Vagina (tissue), 2 donors: ENCODE measurements at places on chromosomes 6 and 20. TPM values are rescaled to one million over a fixed set of nuclear protein-coding genes. Genes with fewer than 3 reads are reported as not detected.

PRL gene
- not detected for total RNA-seq

DNA sequence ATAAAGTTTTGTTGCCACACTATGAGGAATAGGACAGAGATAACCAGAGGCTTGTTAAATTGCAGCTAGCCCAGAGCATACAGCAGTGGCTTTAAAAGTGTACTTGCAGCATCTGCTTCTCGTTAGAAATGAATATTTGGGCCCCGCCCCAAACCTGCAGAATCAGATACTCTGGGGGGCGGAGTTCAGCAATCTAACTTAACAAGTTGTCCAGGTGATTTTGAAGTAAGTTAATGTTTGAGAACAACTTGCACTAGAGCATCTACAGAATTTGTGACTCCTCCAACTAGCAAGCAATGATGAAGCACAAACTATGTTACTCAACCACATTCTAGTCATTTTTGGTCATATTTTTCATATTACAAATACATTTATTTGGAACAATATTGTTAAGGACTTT is 10.6 kb upstream of the SUPT3H start:
- DNase-seq: no peak

GRCh38 chr6:85240787-85241385 is 209.0 kb upstream of the NT5E start:
- DNase-seq: no peak

DNA sequence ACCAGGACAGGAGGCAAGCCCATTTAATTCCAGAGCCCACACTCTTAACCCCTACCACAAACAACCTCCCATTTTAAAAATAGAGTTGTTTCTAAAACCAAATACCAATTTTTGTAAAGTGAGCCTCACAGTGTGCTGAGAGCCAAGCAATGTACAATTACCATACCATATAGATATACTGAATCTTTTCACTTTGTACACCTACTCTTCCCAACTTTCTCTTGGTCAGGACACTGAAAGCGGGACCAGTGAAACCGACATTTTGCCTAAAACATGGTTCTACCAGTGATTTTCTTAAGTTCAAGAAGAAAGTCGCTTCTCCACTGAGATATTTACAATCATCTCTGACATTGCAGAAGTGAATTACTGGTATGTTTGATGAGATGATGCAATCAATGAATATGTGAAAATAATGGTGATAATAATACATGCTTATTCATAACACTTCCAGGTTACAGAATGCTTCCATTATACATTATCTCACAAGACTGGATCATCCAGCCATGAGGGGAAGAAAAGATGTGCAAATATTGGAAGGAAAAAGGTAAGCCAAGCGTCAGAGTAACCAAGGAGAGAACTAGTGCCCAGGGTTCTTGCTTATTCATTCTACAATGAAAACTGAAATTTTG is 74.1 kb downstream of the HIVEP2 start:
- DNase-seq: no peak

- DNase-seq: no peak
These were observed 106.5 kb downstream of the HACE1 start for GRCh38 chr6:104753251-104753650.

- no peak for DNase-seq
These were observed 90.5 kb downstream of the SAMD3 start for GRCh38 chr6:130132286-130132701.
